CD4-positive, alpha-beta T cell treated with Interleukin-17A for 1 hour (primary cell): ENCODE measurements at places on chromosomes 3 and 15.

GRCh38 chr3:156601497-156601896, 46.6 kb upstream of the SSR3 start:
- no peak for DNase-seq

DNA sequence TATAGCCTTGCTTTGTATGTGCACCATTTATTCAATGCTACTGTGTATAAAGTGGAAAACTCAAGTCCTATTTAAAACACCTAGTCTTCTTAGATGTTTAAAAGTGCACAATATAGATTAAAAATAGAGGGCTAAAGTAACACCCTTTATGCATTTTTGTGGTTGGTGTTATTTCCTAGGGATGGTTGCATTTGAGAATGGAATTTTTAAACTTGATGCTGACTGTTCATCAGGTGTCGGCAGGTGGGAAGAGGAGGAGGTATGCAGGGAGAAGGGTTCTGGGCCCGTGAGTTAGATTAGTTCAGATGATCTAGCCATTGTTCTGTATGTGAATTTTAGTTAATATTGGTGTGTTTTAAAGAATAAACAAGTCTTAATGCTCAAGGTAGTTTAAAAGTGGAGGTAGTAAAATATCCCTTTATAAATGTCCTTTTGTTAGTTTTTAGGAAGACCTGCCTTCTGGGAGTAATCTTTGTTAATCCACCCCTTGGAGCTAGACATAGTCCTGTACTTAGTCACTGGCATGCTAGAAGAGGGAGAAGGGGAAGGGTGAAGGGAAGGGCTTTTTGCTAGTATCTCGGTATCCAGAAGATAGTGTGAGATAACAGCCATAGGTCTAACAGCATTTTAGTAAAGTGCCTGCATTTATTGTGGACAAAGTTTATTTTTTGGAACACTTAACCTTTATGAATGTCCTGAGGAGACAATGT, 8.1 kb upstream of the SRPRB start:
- no peak for DNase-seq

GRCh38 chr3:79953591-79954101, 185.8 kb upstream of the ROBO1 start:
- DNase-seq = no peak

DNA sequence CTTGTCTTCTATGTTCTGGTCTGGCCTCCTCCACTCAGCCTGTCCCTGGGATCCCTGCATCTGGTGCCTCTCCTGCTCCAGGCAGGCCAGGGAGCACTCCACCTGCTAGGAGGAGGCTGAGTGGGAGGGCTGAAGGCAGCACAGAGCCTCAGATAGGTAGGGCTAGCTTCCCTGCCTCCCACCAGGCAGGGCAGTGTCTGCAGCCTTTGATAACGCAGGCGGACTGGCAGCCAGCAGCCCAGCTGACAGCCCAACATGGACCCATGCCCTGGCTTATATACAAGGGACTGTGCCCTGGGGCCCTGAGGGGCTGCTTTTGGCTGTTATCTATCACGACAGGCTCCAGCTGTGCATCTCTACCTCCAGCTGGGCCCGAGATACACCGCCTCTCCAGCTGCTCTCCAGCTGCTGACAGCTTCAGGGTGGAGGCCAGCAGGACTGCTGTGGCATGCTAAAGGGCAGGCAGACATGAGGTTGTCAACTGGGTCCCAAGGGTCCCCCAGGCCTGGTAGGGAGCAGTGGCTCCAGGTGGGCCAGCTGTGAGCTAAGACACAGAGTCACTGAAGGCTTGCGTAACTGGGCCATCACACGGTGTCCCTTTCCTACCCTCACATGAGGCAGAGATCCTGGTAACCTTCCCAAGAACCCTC, 5.2 kb upstream of the CLK3 start:
- DNase-seq = no peak

- no peak for DNase-seq
Measured at GRCh38 chr3:170355738-170356595, 1.5 kb upstream of the SKIL start.

GRCh38 chr3:19348941-19349564, 200.7 kb downstream of the KCNH8 start:
- peak; percentile 18 for DNase-seq

GRCh38 chr15:57436166-57436565, 59.9 kb downstream of the CGNL1 start:
- DNase-seq = no peak

- DNase-seq = no peak
Measured at GRCh38 chr3:192237992-192238608, 489.2 kb downstream of the FGF12 start.
